ENCODE measurements at places on chromosomes 2 and 18. TPM values are rescaled to one million over a fixed set of nuclear protein-coding genes. Genes with fewer than 3 reads are reported as not detected.

GRCh38 chr2:149421791-149422190, 91.4 kb downstream of the LYPD6 start:
- DNase-seq, result no peak

DNA sequence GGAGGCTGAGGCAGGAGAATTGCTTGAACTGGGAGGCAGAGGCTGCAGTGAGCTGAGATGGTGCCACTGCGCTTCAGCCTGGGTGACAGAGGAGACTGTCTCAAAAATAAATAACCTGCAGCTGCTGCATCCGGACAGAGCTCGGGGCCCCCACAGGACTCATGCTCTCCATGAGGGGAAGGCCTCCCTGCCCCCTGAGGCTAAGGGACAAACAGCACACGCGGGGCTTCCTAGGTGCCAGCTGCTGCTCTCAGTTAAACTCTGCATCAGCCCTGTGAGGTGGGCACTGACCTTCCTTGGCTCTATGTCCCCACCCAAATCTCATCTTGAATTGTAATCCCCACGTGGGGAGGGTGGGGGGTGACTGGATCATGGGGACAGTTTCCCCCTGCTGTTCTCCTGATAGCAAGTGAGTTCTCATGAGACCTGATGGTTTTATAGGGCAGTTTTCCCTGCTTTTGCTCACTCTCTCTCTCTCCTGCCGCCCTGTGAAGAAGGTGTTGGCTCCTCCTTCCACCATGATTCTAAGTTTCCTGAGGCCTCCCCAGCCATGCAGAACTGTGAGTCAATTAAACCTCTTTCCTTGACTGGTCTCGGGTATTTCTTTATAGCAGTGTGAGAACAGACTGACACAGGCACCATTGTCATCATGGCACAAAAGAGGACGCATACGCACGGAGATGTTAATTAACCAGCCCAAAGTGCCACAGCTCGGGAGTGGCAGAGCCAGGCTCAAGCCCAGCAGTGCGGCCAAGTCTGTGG, 49.9 kb upstream of the TAF1B start:
- no peak for DNase-seq

DNA sequence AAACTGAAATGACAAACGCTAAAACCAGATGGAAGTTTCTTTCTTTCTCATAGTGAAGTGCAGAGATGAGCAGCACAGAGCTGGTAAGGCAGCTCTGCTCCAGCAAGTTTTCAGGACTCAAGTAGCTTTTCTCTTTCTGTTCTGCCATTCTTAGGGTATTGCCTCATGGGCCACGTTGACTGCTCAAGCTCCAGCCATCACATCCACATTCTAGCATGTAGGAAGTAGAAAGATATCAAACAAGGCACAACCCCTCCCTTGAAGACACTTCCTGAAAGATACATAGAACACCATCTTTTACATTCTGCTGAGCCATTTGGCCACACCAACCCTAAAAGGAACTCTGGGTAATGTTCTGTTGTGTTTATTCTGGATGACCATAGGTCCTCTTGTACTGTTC, 48.5 kb upstream of the GLI2 start:
- no peak for DNase-seq

SULT1C2 gene
- total RNA-seq, result 2.8 TPM

ACADL gene
- total RNA-seq, result 4.4 TPM

All from uterus (tissue), 4 donors.